ENCODE measurements at places on chromosomes 7 and 10. TPM values are rescaled to one million over a fixed set of nuclear protein-coding genes. Genes with fewer than 3 reads are reported as not detected.

The MPP7 gene
- total RNA-seq, result 32.7 TPM

The HHEX gene
- 5.5 TPM for total RNA-seq

The CALY gene
- total RNA-seq, result not detected

The GDF2 gene
- total RNA-seq, result not detected

The PRKCQ gene
- 67.8 TPM for total RNA-seq

The AKR1C1 gene
- 3.4 TPM for total RNA-seq
